ENCODE measurements at places on chromosomes 6 and 20.

GRCh38 chr20:1378735-1379125 is 14.1 kb downstream of the FKBP1A start:
- no peak for DNase-seq

- DNase-seq: no peak
Observed at GRCh38 chr20:44523746-44524145, 1.9 kb upstream of the SERINC3 start.

GRCh38 chr6:99014061-99014460 is 66.3 kb upstream of the FBXL4 start:
- DNase-seq: no peak

GRCh38 chr6:20128018-20128417 is 84.3 kb downstream of the MBOAT1 start:
- no peak for DNase-seq

GRCh38 chr6:116255246-116255800 is 1.4 kb upstream of the TSPYL4 start:
- no peak for DNase-seq

GRCh38 chr6:34414999-34415858 is 10.6 kb downstream of the RPS10 start:
- DNase-seq: no peak

DNA sequence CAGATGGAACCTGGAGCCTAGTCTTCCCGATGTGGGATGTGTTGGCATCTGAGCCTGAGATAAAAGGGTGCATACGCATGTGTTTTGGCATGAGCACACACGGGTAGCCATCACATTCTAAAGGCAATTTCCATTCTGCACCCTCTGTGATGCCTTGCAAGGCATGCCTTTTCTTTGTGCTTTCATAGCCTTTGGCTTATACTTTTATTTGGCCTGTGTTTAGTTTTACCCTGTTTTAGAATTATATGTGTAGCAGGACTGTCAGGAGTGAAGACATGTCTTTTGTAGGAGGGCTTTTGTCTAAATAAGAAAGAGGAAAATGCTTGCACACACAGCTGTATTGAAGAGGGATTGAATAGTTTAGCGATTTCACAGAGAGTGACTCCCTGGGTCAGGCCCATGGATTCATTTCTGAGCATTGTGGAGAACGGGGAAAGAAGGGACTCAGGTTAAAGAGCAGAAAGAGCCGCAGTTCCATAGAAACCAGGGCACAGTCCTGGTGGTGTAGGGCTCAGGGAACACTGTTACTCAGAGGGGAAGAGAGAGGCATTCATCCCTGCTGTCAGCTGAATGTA is 530.2 kb downstream of the DHX35 start:
- DNase-seq: no peak

GRCh38 chr20:57078116-57078515 is 188.3 kb downstream of the BMP7 start:
- no peak for DNase-seq

DNA sequence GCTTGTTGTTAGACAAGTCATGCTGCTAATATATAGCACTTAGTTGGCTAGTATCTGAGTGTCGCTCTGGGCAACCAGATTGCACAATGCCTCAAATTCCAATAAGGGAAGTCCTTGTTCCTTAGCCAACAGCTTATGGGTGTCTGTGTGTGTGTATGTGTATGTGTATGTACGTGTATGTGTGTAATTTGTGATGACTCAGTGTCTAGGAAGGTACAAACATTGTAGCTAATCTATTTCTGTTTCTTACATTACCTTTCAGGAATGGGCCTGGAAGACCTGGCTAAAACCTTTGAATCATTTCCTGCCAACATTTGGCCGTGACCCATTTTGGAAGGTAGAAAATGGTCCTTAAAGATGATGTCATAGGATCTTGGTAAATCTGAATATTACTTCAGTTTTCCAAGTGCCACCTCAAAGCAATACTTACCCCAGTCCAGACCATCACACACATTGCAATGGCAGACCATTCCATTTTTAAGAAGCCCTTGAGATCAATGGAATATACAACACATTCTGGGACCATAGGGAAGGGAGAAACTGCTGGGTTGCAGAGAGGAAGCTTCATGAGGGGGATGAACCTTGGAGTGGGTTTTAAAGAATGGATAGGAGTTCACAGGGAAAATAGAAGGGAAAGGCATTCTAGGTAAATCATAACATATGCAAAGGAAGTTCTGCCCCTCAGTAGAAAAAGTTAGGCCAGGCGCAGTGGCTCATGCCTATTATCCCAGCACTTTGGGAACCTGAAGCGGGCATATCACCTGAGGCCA is 25.1 kb downstream of the NEDD9 start:
- DNase-seq: no peak

DNA sequence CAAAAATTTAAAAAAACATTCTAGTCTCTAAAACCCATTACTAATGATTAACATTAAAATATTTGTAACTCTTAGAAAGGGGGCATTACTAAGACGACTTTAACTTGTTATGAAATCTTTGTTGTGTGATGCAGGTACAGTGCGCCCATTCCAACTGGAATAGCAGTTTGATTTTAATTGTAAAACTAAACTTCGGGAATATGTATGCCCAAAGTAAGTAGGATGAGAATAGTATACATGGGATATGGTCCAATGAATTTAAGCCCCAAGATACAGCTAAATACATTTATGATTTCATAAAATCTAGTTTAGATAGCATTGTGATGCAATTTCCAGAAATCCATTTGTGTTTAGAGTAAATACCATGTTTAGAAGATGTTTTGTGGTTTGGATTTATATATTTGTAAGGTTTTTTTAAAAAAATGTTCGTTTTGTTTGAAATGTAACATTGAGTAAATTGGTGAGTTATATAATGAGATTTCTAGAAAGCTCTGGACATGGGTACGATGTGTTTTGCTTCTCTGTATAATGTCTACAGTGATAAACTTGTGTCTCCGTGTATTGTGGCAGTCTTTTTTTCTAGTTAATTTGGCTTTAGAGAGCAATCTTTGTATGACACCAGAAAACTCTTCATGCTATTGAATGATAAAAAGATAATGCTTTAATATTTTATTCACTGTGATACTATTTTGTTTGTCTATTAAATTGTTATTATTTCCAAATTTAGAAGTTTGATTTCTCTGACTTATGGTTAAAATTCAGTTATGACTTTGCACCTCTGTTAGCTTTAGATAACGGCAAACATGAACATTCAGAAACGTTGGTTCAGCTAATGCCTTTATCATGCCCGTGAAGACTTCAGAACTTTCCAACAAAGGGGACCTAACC is 54.8 kb downstream of the RNF182 start:
- DNase-seq: no peak

GRCh38 chr20:24585796-24586522 is 116.5 kb downstream of the SYNDIG1 start:
- DNase-seq: no peak

- DNase-seq: no peak
Observed at GRCh38 chr6:122709922-122710512, 69.5 kb upstream of the FABP7 start.
